Central memory CD8-positive, alpha-beta T cell (primary cell): ENCODE measurements at places on chromosomes 7 and 10.

GRCh38 chr10:113995201-113995600 is 48.5 kb upstream of the ADRB1 start:
- no peaks in the 10 kb centered on the region for H3K36me3 ChIP-seq
- no peak overlapping the region for H3K27ac ChIP-seq
- H3K4me3 ChIP-seq = no peak overlapping the region
- peaks cover 14% of the 10 kb centered on the region for H3K4me1 ChIP-seq

- H3K27ac ChIP-seq = no peak overlapping the region
- H3K4me3 ChIP-seq = no peak overlapping the region
- no peak for DNase-seq
- no peaks in the 10 kb centered on the region for H3K27me3 ChIP-seq
- H3K36me3 ChIP-seq = peaks cover 15% of the 10 kb centered on the region
- H3K4me1 ChIP-seq = peaks cover 5% of the 10 kb centered on the region
These were observed 22.3 kb downstream of the BZW2 start for GRCh38 chr7:16668049-16668858.

DNA sequence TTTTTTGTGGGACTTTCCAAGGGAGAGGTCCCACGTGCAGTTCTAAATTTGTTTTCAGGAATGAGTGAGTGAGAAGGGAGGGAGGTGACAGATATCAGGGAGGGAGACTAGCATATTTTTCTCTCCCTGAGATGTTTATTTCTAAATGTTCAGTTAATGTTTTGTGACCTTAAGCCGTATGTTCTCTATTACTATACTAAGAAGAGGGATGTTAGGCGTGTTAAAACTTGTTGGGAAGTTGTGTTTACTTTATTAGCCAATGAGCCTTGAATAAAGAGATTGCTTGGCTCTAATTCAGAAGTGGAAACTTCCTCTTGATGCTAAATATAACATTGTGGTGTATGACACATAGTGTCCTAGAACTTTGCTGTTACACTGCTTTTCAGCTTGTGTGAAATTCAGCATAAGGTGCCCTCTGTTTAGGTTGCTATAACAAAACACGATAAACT is 37.3 kb downstream of the DNAH11 start:
- no peak overlapping the region for H3K4me3 ChIP-seq
- peaks cover 74% of the 10 kb centered on the region for H3K27me3 ChIP-seq
- no peak overlapping the region for H3K27ac ChIP-seq
- H3K36me3 ChIP-seq = no peaks in the 10 kb centered on the region
- DNase-seq = no peak

GRCh38 chr7:68176974-68177373 is 1180.3 kb downstream of the TYW1 start:
- no peaks in the 10 kb centered on the region for H3K27me3 ChIP-seq
- no peaks in the 10 kb centered on the region for H3K4me1 ChIP-seq
- no peak overlapping the region for H3K4me3 ChIP-seq
- DNase-seq = no peak
- no peak overlapping the region for H3K27ac ChIP-seq

DNA sequence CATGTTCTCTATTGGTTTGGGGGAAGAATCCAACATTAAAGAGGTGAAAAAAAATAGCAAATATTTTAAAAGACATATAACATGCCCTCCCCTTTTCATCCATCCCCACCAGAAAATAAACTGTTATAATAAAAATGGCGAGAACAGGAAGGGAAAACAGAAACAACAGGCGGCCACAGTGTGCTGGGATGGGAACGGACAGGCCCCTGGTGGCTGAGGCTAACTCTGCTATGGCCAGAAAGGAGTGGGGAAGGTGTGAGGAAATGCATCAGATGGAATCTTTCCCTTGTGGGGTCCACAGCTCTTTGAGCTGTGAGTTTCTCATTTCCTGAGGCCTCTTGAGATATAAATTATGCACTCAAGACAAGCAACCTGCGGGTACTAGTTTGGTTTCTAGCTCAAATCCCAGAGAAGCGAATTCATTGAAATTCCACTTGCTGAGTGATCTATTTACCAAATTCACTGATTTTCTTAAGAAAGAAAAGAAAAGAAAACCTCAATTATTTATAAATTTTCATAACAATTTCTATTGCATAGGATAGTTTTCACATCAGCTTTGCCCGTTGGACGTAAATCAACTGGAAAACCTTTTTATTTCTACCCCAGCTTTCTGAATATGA is 139.5 kb downstream of the BMPER start:
- H3K36me3 ChIP-seq = no peaks in the 10 kb centered on the region
- no peak for DNase-seq
- no peak overlapping the region for H3K4me3 ChIP-seq
- no peak overlapping the region for H3K27ac ChIP-seq
- no peaks in the 10 kb centered on the region for H3K27me3 ChIP-seq

- no peaks in the 10 kb centered on the region for H3K36me3 ChIP-seq
- H3K4me3 ChIP-seq = no peak overlapping the region
- no peak overlapping the region for H3K27ac ChIP-seq
- DNase-seq = no peak
These were observed 238.3 kb upstream of the NFE2L3 start for GRCh38 chr7:25913598-25914224.

DNA sequence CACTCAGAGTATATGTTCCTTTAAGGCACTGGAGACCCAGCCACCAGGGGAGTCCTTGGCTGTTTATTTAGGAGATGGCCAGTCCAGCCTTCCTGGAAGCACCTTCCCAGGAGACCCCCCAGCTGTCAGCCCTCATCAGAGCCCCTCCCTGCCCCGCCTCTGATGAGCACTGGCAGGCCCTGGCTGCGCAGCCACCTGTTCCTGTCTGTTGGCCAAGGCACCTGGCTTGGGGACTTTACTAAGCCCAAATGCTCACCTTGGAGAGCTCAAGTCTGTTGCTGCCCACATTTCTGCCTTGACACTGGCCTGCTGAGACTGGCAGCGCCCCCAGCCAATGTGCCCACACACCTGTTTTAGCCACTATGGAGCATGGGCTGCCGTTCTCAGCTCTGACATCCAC is 124.7 kb downstream of the ELMO1 start:
- H3K4me1 ChIP-seq = peaks cover 6% of the 10 kb centered on the region
- DNase-seq = no peak
- H3K27ac ChIP-seq = no peak overlapping the region
- no peaks in the 10 kb centered on the region for H3K27me3 ChIP-seq
- H3K4me3 ChIP-seq = no peak overlapping the region
- peaks cover 9% of the 10 kb centered on the region for H3K36me3 ChIP-seq

GRCh38 chr10:117131376-117132327 is 6.4 kb downstream of the VAX1 start:
- peaks cover 96% of the 10 kb centered on the region for H3K27me3 ChIP-seq
- peak overlapping the region; percentile 33 for H3K4me3 ChIP-seq
- no peak for DNase-seq
- H3K4me1 ChIP-seq = peaks cover 30% of the 10 kb centered on the region
- H3K27ac ChIP-seq = no peak overlapping the region

DNA sequence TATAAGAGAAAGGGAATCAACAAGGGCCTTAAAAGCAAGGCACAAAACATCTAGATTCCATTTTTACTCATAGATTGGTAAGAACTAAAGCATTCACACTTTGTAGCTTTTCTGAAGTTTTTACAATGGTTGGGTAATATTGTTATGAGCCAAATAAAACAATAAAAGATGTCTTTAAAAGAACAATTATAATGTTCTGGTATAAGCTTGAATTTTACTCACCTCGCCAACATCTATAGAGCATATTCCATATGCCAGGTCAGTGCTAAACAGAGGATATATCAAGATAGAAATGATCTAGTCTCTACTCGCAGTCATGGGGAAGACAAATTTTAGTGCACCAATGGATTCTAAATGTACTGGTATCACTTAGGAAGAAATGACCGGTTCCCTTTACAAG is 11.9 kb downstream of the STEAP1 start:
- no peaks in the 10 kb centered on the region for H3K36me3 ChIP-seq
- DNase-seq = no peak
- no peak overlapping the region for H3K27ac ChIP-seq
- no peaks in the 10 kb centered on the region for H3K4me1 ChIP-seq

DNA sequence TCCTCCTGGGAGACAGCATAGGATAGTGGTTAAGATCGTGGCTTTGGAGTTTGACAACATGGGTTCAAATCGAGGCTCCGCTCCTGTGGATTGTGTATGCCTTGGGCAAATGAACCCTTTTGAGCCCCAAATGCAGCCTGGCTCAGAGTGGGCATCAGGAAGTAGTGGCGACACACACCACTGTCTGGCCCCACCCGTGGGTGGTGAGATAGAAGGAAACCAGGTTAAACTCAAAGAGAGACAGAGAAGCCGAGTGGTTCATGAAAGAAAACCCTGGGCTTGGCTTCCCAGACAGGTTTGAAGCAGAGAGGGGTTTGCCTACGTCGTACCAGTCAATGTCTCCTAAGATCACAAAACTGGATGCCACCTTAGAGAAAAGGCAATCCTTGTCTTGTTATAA is 57.7 kb downstream of the PRTFDC1 start:
- H3K36me3 ChIP-seq = peaks cover 3% of the 10 kb centered on the region
- no peaks in the 10 kb centered on the region for H3K27me3 ChIP-seq
- peak overlapping the region; percentile 72 for H3K4me3 ChIP-seq
- H3K4me1 ChIP-seq = peaks cover 48% of the 10 kb centered on the region
- H3K27ac ChIP-seq = peak overlapping the region; percentile 92
- DNase-seq = no peak

- H3K4me3 ChIP-seq = no peak overlapping the region
- no peaks in the 10 kb centered on the region for H3K36me3 ChIP-seq
- H3K4me1 ChIP-seq = no peaks in the 10 kb centered on the region
- peaks cover 64% of the 10 kb centered on the region for H3K27me3 ChIP-seq
- DNase-seq = no peak
These were observed 57.2 kb downstream of the CREB5 start for GRCh38 chr7:28469562-28469961.

GRCh38 chr7:32937344-32938174 is 19.7 kb upstream of the FKBP9 start:
- no peaks in the 10 kb centered on the region for H3K27me3 ChIP-seq
- H3K27ac ChIP-seq = no peak overlapping the region
- H3K36me3 ChIP-seq = peaks cover 6% of the 10 kb centered on the region
- DNase-seq = no peak
- no peak overlapping the region for H3K4me3 ChIP-seq

DNA sequence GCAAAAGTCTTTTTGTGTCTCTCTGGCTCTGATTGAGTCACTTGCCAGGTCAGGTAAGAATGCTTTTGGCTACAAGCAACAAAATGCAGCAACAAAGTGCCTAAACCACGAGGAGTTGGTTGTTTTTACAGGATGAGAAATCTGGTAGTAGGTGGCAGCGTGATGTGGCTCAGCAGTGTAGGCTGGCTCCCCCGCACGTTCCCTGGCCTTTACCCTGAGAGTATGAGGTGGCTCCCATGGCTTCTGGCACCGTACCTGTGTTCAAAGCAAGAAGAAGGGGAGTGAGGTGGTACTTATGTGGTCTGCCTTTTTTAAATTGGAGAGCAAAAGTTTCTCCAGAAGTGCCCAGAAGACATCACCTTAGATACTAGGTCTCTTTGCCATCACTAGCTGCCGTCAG is 11.7 kb downstream of the PRKRIP1 start:
- DNase-seq = no peak
- H3K27me3 ChIP-seq = no peaks in the 10 kb centered on the region
- no peak overlapping the region for H3K27ac ChIP-seq
- H3K36me3 ChIP-seq = peaks cover 66% of the 10 kb centered on the region
- peaks cover 2% of the 10 kb centered on the region for H3K4me1 ChIP-seq
- no peak overlapping the region for H3K4me3 ChIP-seq

- no peaks in the 10 kb centered on the region for H3K4me1 ChIP-seq
- H3K27ac ChIP-seq = no peak overlapping the region
- H3K27me3 ChIP-seq = no peaks in the 10 kb centered on the region
- no peak overlapping the region for H3K4me3 ChIP-seq
- no peaks in the 10 kb centered on the region for H3K36me3 ChIP-seq
- DNase-seq = no peak
These were observed 553.6 kb downstream of the TCERG1L start for GRCh38 chr10:130757821-130758489.

GRCh38 chr7:122467661-122468449 is 163.3 kb upstream of the FEZF1 start:
- no peaks in the 10 kb centered on the region for H3K4me1 ChIP-seq
- no peak overlapping the region for H3K27ac ChIP-seq
- no peak for DNase-seq
- no peak overlapping the region for H3K4me3 ChIP-seq

DNA sequence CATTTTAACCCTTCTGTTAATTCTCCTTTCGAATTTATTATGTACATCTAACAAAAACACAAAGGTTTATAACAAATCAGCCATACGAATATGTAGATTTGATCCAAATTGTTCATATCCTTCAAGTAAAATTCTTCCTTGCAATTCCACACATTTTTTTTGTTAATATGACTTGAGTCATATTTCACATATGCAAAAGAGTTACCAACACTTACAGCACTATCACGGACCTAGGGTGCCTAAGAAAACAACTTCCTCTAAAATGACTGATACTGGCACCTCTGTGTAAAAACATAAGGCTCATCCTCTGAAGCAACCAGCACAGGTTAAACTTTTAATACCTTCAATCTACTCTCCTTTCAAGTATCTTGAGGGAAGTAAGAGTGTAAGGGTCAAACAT is 451.8 kb downstream of the SEMA3D start:
- no peaks in the 10 kb centered on the region for H3K36me3 ChIP-seq
- no peaks in the 10 kb centered on the region for H3K27me3 ChIP-seq
- H3K4me3 ChIP-seq = no peak overlapping the region
- no peak for DNase-seq
- H3K27ac ChIP-seq = no peak overlapping the region

DNA sequence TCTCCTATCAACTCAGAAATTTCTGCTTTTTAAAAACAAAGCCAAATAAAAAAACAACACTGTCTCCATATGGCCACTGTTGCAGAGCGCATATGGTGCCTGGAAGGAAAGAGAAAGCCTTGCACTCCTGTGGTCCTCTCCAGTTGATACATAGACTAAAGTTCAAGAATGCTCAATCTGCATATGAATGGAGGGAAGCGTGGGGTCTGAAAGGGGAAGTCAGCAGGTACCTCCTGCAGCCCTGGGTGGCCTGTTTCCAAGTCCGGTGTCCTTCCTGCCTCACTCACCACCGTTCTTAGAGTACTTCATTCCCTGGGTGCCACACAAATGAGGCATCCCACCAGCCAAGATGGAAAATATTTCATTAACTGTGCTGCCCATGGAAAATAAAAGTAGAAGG is 138.3 kb upstream of the PALS2 start:
- H3K27me3 ChIP-seq = no peaks in the 10 kb centered on the region
- no peak overlapping the region for H3K4me3 ChIP-seq
- no peaks in the 10 kb centered on the region for H3K36me3 ChIP-seq

GRCh38 chr7:95865716-95866371 is 93.5 kb downstream of the DYNC1I1 start:
- H3K27ac ChIP-seq = no peak overlapping the region
- no peaks in the 10 kb centered on the region for H3K36me3 ChIP-seq
- no peaks in the 10 kb centered on the region for H3K27me3 ChIP-seq
- H3K4me1 ChIP-seq = no peaks in the 10 kb centered on the region
- H3K4me3 ChIP-seq = no peak overlapping the region

DNA sequence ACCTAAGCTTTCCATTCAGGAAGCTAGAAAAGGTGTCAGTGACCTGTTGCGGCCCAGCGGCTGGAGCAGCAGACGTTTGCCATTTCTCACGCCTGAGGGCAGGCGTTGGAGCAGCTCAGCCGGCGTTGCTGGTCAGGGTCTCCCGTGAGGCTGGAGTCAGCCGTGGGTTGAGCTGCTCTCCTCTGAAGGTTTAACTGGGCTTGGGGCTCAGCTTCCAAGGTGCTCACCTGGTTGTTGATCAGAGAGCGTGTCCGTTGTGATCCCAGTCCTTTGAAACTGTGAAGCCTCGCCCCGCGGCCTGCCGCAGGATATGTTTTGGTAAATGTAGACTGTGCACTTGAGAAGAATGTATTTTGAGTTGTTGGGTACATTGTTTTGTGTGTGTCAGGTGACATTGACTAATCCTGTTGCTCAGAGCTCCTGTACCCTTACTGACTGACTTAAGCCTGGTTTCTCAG is 20.6 kb upstream of the PWWP2B start:
- H3K36me3 ChIP-seq = no peaks in the 10 kb centered on the region
- no peak for DNase-seq
- H3K4me1 ChIP-seq = peaks cover 8% of the 10 kb centered on the region
- H3K27ac ChIP-seq = no peak overlapping the region
- H3K4me3 ChIP-seq = no peak overlapping the region
